ENCODE measurements at places on chromosomes 5 and 9.

DNA sequence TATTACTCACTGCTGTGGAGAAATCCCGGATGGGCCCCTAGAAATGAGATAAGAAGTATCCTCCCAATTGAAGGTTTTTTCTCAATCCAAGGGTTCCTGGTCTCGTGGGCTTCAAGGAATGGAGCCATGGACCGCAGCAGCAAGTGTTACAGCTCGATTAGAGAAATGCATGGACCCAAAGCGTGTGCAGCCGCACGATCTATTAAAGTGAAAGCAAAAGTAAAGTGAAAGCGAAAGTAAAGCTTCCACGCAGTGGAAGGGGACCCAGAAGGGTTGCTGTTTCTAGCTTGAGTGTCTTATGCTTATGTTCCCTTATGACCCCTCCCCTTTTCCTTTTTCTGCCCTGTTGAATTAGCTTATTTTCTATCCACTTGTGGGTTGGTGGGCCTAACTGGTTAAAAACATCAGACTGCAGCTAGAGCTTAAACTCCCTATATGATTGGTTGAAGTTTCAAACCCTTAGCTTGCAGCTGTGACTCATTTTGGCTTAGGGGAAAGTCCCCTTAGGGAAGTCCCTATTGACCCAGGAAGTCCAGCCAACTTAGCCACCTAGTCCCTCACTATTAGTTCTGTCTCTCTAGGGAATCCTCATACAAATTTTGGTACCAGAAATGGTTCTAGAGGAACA, 1111.8 kb downstream of the TAF11L14 start:
- H3K36me3 ChIP-seq, result no peaks in the 10 kb centered on the region
- H3K27me3 ChIP-seq, result no peaks in the 10 kb centered on the region
- no peak overlapping the region for H3K27ac ChIP-seq
- no peak overlapping the region for H3K4me3 ChIP-seq
- no peak for DNase-seq

DNA sequence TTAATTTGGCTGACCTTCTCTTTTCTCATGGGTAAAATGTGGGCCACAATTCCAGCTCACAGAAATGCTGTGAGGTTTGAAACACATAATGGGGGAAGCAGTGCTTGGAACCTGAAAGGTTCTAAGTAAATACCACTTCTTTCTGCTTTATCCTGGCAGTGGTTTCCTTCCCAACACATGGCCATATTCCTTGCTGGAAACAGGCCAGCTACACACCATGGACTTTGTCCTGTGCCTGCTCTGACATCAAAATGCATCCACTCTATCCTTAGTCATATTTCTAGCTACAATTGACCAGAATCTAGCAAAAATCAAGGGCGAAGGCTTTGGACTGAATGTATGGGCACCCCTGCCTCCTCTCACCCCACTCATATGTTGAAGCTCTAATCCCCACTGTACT, 93.1 kb upstream of the TRPC7 start:
- no peak overlapping the region for H3K4me3 ChIP-seq
- no peaks in the 10 kb centered on the region for H3K36me3 ChIP-seq
- peaks cover 2% of the 10 kb centered on the region for H3K27me3 ChIP-seq
- DNase-seq, result no peak

- H3K4me3 ChIP-seq, result no peak overlapping the region
- H3K4me1 ChIP-seq, result peaks cover 12% of the 10 kb centered on the region
- H3K36me3 ChIP-seq, result no peaks in the 10 kb centered on the region
Observed at GRCh38 chr5:126858441-126858840, 81.5 kb downstream of the LMNB1 start.

- no peaks in the 10 kb centered on the region for H3K27me3 ChIP-seq
- no peak overlapping the region for H3K4me3 ChIP-seq
- no peak for DNase-seq
- H3K4me1 ChIP-seq, result peaks cover 31% of the 10 kb centered on the region
- peak overlapping the region; percentile 64 for H3K27ac ChIP-seq
- H3K36me3 ChIP-seq, result no peaks in the 10 kb centered on the region
Observed at GRCh38 chr5:142803428-142804125, 33.4 kb downstream of the ARHGAP26 start.

DNA sequence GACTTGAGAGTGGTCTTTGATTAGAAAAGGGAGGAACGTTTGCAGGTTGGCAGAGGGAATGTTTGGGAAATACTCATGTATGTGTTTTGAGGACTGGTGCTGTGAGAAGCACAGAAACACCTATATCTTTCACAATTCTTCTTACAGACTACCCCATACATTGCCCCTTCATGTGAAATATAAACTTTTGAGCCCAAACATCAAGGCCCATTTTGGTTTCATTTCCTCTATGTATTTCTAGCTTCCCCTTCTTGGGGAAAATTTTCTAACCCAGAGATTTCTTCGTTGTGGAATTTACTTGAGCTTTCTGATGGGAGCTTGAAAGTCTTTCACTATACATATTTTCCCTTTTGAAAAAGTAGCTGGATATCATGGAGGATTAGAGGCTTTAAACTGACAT, 67.6 kb downstream of the FYB1 start:
- no peak overlapping the region for H3K4me3 ChIP-seq
- no peak for DNase-seq
- no peaks in the 10 kb centered on the region for H3K27me3 ChIP-seq
- H3K4me1 ChIP-seq, result no peaks in the 10 kb centered on the region
- no peaks in the 10 kb centered on the region for H3K36me3 ChIP-seq

DNA sequence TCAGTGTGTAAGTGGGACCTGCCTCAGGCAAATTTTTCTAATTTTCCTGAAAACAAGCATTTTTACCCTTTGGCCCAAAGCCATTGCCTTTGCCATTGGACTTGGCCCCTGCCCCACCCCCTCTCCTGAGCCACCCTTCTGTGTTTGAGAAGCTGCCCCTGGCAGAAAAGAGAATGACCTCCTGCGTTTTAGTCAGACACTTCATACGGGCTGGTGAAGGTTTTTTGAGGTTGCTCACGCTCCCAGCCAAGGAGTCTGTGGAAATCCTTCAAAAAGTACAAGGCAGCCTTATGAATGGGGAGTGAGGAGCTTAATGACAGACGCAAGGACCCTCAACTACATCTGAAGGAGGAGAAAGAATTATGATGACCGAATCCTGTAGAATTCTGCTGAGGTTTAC, 308.9 kb downstream of the SLIT3 start:
- peaks cover 67% of the 10 kb centered on the region for H3K4me1 ChIP-seq
- no peak for DNase-seq
- peaks cover 2% of the 10 kb centered on the region for H3K36me3 ChIP-seq
- no peak overlapping the region for H3K4me3 ChIP-seq
- H3K27ac ChIP-seq, result peak overlapping the region; percentile 73

DNA sequence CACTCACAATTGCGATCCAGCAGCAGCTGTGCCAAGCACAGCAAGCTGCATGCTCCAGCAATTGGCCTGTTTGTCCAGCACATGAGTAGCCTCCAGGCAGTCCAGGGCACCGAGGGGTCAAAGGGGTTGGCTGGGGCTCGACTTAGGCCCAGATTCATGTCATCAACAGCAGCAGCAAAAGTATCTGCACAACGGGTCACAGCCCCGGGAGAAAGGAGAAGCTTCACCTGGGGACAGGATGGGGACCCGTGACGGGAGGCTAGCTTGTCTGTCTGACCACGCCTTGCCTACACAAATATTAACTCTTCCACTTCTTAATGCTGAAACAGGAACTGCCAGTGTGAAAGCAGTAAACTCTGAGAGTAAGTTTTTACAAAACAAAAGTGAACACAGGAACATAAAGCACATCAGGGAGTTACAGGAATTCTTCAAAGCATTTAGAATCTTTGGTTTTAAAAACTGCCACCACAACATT, 191.2 kb downstream of the PIK3R1 start:
- no peak overlapping the region for H3K4me3 ChIP-seq
- H3K27me3 ChIP-seq, result no peaks in the 10 kb centered on the region
- H3K27ac ChIP-seq, result peak overlapping the region; percentile 43
- no peak for DNase-seq
- peaks cover 49% of the 10 kb centered on the region for H3K4me1 ChIP-seq

- DNase-seq, result no peak
- H3K36me3 ChIP-seq, result peaks cover 17% of the 10 kb centered on the region
- H3K27ac ChIP-seq, result peak overlapping the region; percentile 69
- H3K4me1 ChIP-seq, result peaks cover 13% of the 10 kb centered on the region
- H3K27me3 ChIP-seq, result no peaks in the 10 kb centered on the region
Observed at GRCh38 chr5:177459357-177459756, 12.7 kb downstream of the PRR7 start.

- no peak overlapping the region for H3K27ac ChIP-seq
- H3K27me3 ChIP-seq, result no peaks in the 10 kb centered on the region
- no peak overlapping the region for H3K4me3 ChIP-seq
Observed at GRCh38 chr5:173290477-173291131, 37.6 kb downstream of the STC2 start.

- H3K27ac ChIP-seq, result no peak overlapping the region
- no peak for DNase-seq
- peaks cover 10% of the 10 kb centered on the region for H3K4me1 ChIP-seq
- H3K27me3 ChIP-seq, result peaks cover 4% of the 10 kb centered on the region
Observed at GRCh38 chr5:77851176-77852067, 75.3 kb upstream of the TBCA start.

DNA sequence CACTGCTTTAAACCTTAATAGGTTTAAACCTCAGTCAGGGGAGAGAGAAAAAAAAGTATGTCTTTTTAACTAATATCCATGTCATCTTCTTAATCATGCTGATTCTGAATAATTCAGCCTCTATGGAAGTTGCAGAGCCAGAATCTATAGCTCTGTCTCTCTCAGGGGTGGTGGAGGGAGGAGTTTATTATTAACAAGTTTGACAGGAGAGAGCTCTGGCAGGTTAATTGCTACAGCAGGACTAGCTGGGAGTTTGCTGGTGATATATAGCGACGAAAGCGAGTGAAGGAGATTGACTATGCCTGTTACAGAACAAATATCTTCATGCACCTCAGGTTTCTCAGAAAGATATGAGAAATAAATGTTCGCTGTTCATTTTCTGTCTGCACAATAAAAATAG, 586.4 kb downstream of the TLE4 start:
- peaks cover 4% of the 10 kb centered on the region for H3K36me3 ChIP-seq
- no peak overlapping the region for H3K27ac ChIP-seq
- H3K4me3 ChIP-seq, result no peak overlapping the region
- no peaks in the 10 kb centered on the region for H3K27me3 ChIP-seq

GRCh38 chr5:159855476-159856191, 60.6 kb upstream of the ADRA1B start:
- no peak for DNase-seq
- H3K4me3 ChIP-seq, result no peak overlapping the region
- H3K36me3 ChIP-seq, result no peaks in the 10 kb centered on the region
- peaks cover 28% of the 10 kb centered on the region for H3K27me3 ChIP-seq
- no peak overlapping the region for H3K27ac ChIP-seq

GRCh38 chr5:77791926-77792325, 15.8 kb upstream of the TBCA start:
- no peak overlapping the region for H3K27ac ChIP-seq
- H3K36me3 ChIP-seq, result peaks cover 3% of the 10 kb centered on the region
- no peak overlapping the region for H3K4me3 ChIP-seq
- peaks cover 16% of the 10 kb centered on the region for H3K27me3 ChIP-seq

DNA sequence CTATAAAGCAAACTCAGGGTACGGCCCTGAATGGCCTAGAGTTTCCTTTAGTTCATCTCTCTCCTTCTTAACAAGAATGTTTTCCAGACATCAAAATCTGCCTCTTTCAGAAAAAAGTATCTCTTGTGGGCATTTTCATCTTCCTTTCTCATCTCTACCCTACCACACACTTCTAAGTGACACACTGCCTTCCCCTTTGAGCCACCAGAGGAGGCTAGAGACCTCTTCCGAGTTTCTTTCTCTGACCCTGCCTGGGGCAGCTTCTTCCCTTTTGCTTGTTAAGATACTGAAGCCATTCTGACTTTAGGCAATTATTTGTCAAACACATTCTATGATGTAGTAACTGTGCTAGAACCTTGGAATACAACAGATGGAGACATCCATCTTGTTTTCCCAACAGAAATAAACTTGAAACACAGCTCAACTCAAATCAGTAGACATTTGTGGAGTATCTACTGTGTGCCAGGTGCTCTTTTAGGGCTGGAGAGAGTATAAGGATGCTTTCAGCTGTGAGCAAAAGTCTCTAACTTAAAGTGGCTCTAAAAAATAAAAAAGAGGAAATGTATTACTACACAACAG, 8.6 kb upstream of the SV2C start:
- H3K4me3 ChIP-seq, result no peak overlapping the region
- DNase-seq, result no peak
- H3K27ac ChIP-seq, result no peak overlapping the region
- no peaks in the 10 kb centered on the region for H3K4me1 ChIP-seq
- H3K27me3 ChIP-seq, result peaks cover 66% of the 10 kb centered on the region

GRCh38 chr5:77957931-77958521, 181.9 kb upstream of the TBCA start:
- H3K36me3 ChIP-seq, result no peaks in the 10 kb centered on the region
- no peak for DNase-seq
- H3K27ac ChIP-seq, result no peak overlapping the region
- peaks cover 17% of the 10 kb centered on the region for H3K27me3 ChIP-seq

- H3K27me3 ChIP-seq, result no peaks in the 10 kb centered on the region
- H3K36me3 ChIP-seq, result no peaks in the 10 kb centered on the region
- H3K4me3 ChIP-seq, result no peak overlapping the region
- peaks cover 3% of the 10 kb centered on the region for H3K4me1 ChIP-seq
- DNase-seq, result no peak
Observed at GRCh38 chr5:76555114-76555513, 68.1 kb downstream of the F2RL2 start.

- H3K4me1 ChIP-seq, result no peaks in the 10 kb centered on the region
- no peak overlapping the region for H3K27ac ChIP-seq
- H3K4me3 ChIP-seq, result no peak overlapping the region
- H3K36me3 ChIP-seq, result peaks cover 11% of the 10 kb centered on the region
- no peak for DNase-seq
Observed at GRCh38 chr5:92424785-92425426, 1041.8 kb upstream of the ARRDC3 start.

DNA sequence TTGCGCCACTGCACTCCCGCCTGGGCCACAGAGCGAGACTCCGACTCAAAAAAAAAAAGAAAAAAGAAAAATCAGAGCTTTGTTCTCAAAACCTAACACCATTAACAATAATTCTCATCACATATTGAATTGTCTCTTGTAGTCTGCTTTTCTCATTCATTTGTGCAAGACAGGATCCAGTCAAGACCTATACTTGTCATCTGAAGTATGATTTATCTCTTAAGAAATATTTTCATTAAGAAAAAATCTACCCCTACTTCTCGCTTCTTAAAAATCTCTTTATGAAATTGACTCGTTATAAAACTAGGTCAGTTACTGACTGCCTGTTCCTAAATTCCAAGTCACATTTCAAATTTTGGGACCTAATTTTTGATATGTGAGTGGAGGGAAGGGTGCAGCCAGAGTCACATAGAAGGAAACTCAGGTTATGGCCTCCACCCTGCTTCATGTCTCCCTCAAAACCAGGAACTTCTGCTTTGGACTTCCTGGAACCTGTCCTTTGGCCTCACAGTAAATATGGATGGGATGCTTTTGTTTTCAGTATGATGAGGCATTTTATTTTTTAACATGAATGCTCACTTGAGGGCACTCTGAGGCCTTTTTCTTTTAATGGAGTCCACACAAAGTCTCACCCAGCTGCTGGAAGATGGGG, 18.9 kb downstream of the ZNF169 start:
- H3K36me3 ChIP-seq, result peaks cover 18% of the 10 kb centered on the region
- peaks cover 2% of the 10 kb centered on the region for H3K4me1 ChIP-seq
- DNase-seq, result no peak
